ENCODE measurements at places on chromosomes 6 and 20.

DNA sequence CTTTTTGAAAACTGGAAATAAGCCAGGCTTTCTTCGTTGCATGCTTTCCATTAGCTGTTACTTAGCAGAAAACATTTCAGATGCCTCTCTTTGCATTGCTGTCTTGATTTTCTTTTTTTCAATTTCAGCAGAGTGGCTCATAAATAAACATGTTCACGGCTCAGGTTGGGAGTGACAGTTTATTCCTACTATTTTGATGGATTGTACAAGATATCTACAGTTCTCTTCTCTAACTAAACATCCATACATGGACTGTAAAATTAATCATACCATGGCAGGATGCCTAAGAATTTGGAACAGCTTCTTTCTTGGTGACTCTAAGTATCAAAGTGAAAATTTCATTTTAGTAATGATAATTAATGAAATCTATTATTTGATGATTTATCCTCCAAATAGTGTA, 130.5 kb upstream of the EPHA7 start:
- DNase-seq, result no peak

DNA sequence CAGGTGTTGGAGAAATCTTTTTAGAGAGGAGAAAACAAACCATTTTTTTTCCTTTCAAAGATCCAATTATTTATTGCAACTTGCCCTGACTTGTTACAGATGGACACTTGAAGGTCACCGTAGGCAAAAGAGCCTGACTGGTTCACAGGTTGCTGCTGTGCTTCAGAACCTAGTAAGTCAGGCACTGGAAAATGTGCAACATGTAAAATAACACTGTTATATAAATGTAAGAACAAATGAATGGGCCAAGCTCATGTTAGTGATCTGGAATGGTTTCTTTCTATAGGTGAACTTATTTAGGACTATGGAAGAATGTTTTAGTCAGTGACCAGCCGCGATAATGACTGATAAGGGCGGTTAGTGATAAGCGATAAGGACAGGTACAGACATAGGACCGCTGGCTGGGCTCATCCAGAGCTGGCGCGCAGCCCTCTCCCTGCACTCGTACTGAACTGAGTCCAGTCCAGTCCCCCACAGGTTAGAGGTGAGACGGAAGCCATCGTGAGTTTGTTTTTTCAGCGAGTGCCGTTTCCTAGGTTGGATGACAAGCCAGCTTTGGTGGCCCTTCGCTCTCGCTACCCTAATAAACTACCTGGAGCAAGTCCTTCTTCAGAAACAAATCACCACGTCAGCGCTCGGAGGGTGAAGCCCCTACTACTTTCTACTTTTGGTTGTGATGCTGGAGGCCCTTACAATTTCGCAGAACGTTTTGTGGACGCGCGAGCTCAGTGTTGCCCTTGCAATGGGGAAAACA, 94.4 kb upstream of the PRDM1 start:
- no peak for DNase-seq

- no peak for DNase-seq
Observed at GRCh38 chr20:10023911-10024310, 10.9 kb upstream of the ANKEF1 start.

DNA sequence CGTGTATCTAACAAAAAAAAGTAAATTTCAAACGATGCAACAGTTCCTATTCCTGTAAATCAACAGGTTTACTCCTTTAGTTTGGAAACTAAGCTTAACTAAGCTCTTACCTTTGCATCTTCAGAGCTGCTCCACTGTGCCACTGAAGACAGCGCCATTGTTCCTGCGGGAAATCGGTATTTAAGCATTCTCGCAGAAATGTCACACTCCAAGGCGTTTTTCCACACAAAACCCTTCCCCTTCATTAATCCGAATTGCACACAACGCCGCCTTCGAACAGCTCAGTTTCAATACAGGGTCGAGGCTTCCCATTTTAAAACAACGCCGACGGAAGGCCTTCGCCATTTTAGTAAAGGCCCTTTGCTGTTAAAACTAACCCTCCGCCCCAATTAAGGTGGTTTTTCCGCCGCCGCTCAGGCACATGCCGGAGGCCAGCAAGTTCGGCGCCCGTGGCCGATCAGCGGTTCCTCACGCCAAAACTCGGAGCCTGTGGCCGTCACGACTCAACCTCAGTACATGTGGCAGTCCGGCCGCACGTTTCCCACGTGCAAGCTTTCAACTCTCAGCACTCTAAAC, 35.4 kb upstream of the SYNCRIP start:
- no peak for DNase-seq

- DNase-seq, result no peak
Observed at GRCh38 chr20:12928358-12928754, 80.4 kb upstream of the SPTLC3 start.

DNA sequence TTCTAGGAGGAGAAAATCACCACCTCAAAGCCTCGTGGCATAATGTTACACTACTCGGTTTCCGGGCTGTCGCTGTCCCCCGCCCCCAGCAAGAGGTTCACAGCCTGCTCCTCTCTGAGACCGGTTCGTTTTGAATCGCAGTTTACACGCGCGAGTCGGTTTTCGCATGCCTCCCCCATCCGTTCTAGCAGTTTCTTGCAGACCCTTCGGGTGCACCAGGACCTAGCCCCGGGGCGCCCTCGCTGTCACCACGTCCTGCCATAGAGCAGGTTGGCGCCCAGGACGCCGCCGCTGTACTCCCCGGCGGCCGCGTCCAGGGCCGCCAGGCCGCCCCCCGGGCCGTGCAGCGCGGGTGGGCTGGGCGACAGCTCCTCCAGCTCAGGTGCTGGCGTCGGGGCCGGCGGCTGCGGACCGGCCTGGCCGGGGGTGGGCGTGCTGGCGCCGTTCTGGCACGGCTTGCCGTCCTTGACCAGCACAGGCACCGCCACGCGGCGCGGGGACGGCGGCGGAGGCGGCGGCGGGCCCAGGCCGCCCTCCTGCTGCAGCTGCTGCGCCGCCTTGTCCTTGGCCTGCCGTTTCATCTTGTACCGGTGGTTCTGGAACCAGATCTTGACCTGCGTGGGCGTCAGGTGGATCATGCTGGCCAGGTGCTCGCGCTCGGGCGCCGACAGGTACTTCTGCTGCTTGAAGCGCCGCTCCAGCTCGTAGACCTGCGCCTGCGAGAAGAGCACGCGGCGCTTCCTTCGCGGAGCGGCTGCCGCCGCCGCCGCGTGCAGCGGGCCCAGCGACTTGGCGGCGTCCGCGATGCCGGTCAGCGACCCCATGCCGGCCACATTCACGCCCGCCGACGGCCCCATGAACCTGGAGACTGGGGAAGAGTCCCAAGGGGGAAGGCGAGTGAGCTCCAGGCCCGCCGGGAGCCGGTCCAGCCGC, 1.4 kb downstream of the NKX2-4 start:
- no peak for DNase-seq

GRCh38 chr6:144955859-144956258, 670.7 kb downstream of the UTRN start:
- no peak for DNase-seq

DNA sequence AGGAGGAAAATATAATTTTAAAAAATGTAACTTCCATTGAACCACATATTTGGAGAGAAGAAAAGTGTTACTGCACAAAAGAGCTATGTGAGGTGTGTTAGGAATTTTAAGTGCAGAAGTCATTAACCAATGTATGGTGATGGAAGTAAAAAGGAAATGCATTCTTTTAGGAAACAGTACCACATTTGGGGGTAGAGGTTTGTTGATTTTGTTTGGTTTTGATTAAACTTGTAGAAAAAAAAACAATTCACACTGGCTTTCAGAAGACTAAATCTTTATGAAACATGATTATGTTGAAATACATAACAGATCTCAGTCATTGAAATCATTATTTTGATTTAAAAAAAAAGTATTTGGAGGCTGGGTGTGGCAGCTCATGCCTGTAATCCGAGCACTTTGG, 1287.0 kb upstream of the GJE1 start:
- DNase-seq, result no peak

- no peak for DNase-seq
Observed at GRCh38 chr6:152301021-152301764, 336.0 kb downstream of the SYNE1 start.

DNA sequence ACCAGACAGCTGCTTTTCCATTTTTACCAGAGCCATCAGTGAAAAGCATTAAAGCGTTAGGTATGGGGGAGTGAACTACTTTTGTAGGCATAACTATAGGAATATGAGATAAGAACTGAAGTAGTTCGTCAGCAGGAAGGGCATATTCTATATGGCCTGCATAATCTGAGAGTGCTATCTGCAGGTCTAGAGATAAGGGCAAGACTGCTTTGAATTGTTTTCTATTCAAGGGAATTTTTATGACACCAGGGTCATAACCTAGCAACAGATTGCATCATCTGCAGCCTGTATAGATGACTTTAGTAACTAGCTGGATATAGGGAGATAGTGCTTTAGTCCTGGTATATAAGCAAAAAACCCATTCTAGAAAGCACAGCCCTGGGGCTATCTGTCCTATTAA, 437.3 kb upstream of the HTR1E start:
- DNase-seq, result no peak

- no peak for DNase-seq
Observed at GRCh38 chr20:10720565-10720964, 46.8 kb upstream of the JAG1 start.

GRCh38 chr6:89834884-89835792, 5.5 kb downstream of the CASP8AP2 start:
- DNase-seq, result no peak

DNA sequence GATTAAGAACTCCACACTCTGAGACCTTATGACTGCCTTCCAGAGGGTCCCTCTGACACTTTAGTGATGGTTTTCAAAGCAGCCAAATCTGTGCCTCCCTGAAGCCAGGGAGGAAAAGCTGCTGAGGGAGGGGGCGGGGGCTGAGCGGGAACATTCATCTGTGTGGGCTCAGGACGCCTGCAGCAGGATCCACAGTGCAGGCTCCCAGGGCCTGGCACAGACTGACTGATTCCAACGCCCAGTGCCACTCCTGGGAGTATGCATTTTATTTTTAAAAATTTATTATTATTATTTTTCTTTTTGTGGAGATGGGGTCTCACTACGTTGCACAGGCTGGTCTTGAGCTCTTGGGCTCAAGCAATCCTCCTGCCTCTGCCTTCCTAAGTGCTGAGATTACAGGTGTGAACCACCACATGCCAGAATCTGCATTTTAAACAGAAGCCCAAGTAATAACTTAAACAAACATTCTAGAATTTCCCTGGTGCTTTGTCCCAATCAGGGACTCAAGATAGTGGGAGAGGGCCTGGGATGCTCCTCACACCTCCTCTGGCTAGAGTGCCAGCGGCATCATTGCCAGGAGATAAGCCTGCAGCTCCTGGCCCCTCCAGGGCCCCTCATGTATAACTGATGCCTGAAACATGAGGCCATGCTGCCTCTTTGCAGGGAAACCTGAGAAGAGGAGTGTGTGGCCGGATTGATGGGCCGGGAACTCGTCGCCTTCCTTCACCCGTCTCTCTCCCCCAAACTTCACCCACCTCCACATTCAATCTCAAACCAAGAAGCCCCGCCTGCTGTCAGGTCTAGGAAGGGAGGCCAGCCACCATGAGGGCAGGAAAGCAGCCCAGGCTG, 438 bp upstream of the TMC2 start:
- DNase-seq, result no peak

DNA sequence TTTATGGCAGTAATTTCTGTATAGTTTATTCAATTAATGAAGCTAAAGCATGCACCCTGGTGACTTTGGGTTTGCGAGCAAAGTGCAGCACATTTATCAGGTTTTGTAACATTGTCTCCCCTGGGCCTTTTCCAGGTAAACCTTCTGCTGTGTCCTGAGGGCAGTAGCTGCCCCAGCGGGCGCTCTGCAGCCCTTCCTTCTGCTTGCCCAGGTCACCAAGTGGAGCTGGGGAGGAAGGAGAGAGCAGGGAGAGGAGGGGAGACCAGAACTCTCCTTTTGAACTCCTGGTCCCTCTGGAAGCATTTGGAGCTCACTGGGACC, 145.6 kb downstream of the DLL1 start:
- DNase-seq, result no peak

Measured in glomerular endothelial cell (primary cell).